Lung (tissue), 17 donors: ENCODE measurements at places on chromosomes 2 and 18.
A peak's percentile ranks its signal among the peaks of the same experiment; 100 is the strongest.

GRCh38 chr2:135386993-135387392, 144.0 kb downstream of the ZRANB3 start:
- DNase-seq, result no peak

- no peak for DNase-seq
Observed at GRCh38 chr2:61434314-61434713, 36.6 kb downstream of the USP34 start.

DNA sequence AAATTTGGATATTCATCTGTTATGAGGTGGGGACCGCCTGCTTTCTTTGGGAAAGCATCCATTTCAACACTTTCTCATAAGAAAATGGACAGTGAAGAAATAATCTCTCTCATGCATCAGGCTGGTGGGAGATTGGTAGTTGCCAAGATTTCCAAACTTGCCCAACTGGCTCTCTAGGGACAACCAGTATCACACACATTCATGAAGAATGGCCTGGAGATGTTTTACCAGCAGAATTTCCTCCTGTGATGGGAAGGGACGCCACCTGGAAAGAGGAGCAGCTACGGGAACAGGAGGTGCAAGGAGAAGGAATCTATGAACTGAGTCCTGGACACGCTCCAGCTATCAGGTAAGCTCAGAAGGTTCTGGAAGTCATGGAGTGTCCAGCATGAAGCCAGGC, 39.4 kb downstream of the LIPG start:
- DNase-seq, result no peak

DNA sequence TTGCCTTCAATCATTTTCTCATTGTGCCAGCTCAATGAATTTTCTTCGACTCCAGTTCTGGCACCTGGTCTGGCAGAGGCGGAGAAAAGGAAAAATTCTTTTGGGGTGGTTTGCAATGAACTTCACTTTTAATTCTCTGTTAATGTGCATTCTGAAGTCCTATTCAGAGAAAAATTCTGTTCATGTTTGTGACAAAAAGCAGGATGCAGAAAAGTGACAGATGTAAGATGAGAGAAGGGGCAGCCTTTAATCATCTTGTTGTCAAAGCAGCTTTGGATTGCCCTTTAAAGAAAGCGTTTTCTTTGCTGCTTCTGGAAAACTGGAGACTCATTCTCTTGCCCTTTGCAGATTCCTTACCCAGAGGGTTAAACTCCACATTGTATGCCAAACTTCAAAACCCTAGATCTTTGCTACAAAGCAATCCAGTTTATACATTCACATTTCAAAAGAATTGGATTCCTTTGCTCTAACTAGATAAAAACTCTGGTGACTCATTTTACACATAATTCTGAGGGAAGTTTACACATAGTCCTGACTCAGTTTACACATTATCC, 94.6 kb upstream of the CAVIN2 start:
- no peak for DNase-seq

DNA sequence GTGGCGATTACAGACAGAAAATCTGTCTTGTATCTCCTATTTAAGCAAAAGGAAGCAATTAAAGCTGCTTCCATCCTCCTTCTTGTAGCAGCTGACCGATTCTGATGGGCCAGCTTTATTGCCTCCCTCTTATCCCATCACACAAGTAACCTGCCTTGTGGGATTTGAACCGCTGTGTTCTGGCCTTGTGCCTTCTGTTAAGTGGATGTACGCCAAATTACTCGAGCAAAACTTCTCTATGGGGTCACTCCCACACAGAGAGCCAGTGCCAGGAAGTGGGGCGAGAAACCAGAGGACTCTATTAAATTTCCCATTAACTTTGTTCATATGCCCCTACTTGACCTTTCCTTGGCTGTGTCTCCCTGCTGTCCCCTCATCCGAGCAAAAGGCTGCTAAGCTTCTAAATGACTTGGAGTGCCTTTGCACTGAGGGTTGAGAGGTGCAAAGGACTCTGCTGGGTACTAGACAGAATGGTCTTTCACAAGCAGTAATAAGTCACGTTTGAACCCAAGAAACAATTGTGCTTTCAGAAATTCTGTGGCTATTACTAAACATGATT, 672.5 kb downstream of the MBD2 start:
- no peak for DNase-seq

GRCh38 chr2:29613067-29613466, 308.3 kb downstream of the ALK start:
- DNase-seq, result no peak

- peak; percentile 95 for DNase-seq
Observed at GRCh38 chr2:15730545-15731212, 139.0 kb downstream of the DDX1 start.

GRCh38 chr2:214514704-214515103, 103.8 kb downstream of the VWC2L start:
- DNase-seq, result peak; percentile 34

GRCh38 chr18:8688216-8688800, 17.0 kb upstream of the MTCL1 start:
- peak; percentile 81 for DNase-seq

DNA sequence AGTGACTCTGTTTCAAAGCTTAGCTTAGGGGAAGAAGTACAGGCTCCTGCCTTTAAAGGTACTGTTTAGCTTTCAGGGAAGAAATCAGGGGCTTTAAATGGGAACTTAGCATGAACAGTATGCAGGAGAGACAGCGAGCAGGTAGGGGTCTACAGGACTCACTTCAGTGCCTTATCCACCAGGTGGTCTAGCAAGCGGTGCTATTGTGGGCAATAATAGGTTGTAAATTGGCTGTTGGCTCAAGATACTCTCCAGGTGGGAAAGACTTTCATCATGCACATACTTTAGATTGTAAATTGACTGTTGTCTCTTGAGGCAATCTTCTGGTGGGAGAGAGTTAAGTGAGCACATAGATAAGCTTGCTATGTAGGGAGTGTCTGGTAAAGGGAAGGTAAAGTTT, 358.6 kb upstream of the DLGAP1 start:
- no peak for DNase-seq
